ENCODE measurements at places on chromosomes 1 and 21.

DNA sequence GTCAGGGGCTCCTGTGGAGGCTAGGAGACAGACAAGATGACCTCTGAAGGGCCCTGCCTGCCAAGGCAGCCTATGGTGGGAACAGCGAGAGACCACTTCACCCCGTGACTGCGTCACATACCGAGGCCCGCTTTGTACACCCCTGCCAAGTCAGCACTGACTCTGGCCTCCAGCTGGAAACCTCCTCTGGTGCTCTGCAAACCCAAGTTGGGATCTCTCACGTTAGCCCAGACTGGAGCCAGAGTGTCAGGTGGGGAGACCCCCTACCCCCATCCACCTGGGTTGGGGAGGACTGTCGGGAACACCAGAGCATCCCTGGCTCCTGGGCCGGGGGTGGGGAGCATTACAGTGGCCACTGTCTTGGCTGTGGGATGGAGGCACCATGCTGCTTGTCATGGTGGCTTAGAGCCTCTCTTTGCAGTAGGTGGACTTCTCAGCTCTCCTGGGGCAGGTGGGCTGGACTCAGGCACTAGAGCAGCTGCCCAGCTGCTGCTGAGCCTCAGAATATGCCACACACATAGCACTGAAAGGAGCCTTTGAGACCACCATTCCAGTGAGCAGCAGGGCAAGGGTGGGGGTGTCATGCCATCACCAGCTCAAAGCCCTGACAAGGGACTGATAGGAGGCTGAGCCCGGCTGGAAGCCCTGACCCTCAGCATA lies 50.4 kb downstream of the ELK4 start:
- no peak for DNase-seq

GRCh38 chr1:227734546-227734855 lies 601 bp downstream of the JMJD4 start:
- no peak for DNase-seq

DNA sequence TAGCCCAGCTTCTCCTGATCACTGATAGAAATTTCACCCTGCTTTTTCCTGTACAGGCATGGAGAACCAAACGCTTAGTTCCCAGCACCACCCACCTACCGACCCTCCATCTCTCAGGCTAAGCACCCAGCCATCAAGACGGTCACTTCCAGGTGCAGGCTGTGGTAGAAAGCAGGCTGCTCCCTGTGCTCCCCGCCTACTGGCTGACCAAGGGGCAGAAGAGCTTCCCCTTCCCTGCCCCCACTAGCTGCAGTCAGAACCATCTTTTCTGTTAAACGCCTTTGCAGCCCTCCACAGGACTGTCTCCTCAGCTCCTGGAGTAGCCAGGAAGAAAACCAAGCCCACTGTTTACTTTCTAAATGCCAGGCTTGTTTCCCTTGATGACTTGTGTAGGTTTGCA lies 23.0 kb downstream of the SPATA46 start:
- no peak for DNase-seq

DNA sequence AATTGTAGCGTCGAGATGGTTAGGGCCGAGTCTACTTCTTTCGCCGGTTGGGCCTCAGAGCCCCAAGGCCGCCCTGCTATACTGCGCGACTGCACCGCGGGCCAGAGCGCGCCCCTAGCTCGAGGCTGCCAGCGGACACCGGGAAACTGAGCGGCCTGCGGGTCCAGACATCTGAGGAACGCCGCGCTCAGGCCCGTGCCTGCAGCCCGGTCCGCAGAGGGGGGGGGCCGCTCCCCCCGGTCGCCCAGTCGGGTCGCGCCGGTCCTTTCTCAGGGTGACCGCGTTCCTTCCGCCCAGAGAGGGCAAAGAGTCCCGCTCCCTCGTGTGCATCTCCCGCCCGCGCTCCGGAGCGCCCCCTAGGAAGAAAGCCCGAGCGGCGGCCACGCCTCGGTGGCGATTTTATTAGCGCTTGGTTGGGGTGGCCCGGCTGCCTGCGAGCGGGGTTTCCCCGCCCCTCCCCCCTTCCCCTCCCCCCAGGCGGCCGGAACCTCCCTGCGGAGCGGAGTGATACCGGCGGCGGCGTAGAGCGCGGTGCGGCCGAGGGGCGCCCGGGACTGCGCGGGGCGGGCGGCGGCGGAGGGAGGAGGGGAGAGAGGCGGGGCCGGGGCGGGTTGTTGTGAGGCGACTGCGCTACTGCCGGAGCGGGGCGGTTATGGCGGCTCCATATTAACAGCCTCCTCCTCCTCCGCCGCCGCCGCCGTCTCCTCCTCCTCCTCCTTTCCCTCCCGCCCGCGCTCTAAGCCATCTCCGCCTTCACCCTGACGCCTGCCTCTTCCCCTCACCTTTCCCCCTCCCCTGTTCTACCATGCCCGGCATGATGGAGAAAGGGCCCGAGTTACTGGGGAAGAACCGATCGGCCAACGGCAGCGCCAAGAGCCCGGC lies at the start of gene RCOR3:
Gene RCOR3 (plus strand): TSS at position 611 of the 882 bp plus-strand sequence. CDS start 195 bp downstream, at position 806.
- DNase-seq, result peak; percentile 94

DNA sequence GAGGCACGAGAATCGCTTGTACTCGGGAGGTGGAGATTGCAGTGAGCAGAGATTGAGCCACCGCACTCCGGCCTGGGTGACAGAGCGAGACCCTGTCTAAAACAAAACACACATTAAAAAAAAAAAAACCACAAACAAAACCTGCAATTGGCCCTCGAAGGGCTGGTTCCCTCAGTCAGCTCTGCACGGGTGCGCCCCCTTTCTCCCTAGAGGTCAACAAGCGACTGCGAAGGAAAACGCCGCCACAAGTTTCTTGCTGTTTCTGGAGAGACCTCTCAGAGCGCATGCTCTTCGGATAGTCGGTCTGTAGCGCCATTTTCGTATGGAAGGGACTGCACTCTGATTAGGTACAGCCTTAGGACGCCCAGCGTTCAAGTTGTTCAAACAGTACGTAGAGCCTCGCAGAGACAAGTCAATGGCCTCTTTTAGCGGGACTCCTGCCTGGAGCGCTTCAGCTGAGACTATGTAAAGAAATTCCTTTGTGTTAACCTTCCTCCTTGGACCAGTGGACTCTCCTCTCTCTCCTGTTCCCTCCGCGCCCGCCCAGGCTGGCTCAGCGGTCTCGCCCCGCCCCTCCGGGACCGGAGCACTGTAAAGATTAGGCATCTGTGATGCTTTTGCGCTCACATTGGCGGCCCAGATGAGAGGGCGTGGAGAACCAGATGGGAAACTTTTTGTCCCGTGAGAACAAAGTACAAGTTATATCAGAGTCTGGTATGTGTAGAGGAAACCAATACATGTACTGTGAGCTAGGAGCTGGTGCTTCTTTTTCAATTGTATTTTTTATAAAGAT lies 1.0 kb upstream of the CDC14A start:
- peak; percentile 85 for DNase-seq

- no peak for DNase-seq
Measured at GRCh38 chr1:32715901-32716311, 13.3 kb upstream of the SYNC start.

DNA sequence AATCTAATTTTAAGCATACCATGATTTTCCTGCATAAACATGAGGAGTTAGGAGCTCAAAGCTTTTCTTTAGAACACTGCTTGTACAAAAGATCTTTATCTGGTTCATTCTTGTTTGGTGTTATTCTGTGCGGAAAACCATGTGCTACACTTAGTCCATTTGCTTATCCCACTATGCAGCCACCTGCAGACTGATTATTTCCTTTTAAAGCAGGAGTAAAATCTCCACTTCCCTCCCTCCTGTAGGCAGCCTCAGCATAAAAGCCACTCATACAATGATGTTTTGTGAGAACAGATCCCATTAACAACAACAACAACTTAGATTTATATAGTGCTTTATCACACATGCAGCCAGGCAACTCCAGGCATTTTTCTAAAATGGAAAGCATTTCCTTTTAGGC lies 355.3 kb upstream of the NEGR1 start:
- no peak for DNase-seq

Data from AG08396 (cell line).